Fibroblast of upper back skin (primary cell): ENCODE measurements at places on chromosomes 3 and 15.

- DNase-seq, result no peak
Observed at GRCh38 chr3:123583561-123583960, 1.3 kb downstream of the HACD2 start.

DNA sequence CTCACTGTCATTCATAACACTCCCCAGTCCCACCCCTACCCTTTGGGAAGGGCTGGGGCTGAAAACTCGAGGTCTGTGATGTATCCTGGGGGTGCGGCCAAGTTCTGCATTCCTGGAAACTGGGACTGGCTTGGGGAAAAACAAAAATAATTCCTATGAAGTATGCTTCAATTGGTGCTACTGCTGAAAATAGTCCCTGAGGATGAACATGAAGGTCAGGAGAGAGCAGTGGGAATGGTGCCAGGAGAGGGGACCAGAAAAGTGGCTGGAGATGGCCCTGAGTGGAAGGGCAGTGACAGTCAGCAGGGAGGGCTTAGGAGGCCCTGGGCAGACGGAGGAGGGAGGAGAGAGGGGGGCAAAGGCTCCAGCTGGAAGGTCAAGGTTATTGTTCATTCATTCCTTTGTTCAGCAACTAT is 4.8 kb upstream of the ISLR start:
- no peak for DNase-seq

DNA sequence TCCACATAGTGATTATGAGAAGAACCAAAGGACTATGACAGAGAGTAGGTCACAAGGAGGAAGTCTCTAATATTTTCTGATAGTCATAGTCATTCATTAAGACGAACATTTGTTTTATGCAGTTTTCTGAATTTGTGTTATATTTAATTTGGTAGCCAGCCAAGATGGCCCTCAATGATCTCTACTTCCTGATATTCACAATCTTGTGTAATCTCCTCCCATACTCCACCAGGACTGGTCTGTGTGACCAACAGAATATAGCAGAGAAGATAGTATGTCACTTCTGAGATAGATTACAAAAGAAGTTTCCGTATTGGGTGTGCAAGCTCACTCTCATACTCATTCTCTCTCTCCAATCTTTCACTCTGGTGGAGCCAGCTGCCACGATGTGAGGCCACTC is 30.8 kb downstream of the HLTF start:
- no peak for DNase-seq

DNA sequence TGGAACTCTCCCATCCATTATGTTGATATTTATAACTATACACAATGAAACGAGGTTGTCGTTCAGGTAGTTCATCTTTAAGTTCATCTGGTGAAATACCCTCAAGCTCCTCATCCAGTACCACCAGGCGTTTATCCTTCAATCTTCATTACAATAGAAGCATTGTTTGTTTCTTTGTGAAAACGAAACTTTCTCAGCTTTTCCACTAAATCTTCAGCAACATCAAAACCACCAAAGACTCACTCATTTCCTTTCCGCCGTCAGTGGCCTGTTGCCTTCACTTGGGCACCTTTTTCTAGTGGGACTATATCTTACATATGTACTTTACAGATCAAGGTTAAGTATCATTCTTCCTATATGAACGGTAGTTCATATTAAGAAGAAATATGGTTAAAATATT is 44.1 kb upstream of the TFG start:
- no peak for DNase-seq

GRCh38 chr3:72661115-72661457 is 187.2 kb downstream of the SHQ1 start:
- DNase-seq, result peak; percentile 71

GRCh38 chr3:112407888-112408702 is 75.1 kb downstream of the CD200 start:
- no peak for DNase-seq

DNA sequence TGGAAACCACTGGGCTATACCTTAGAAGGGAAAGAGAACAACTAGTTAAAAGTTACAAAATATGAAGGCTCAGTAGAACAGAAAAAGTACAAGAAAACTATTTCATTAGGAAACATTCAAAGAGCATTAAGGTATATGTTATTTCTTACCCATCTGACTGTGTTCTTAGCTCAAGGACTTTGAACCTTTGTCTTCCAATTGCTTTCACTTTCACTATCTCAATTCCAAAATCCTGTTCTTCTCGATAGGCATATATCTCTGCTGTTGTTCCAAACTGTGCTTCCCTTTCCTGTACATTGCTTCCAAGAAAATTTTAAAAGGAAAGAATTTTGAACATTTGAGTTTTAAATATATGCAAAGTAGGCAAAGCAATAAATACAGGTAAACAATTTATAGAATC is 6.9 kb downstream of the CRBN start:
- DNase-seq, result no peak

DNA sequence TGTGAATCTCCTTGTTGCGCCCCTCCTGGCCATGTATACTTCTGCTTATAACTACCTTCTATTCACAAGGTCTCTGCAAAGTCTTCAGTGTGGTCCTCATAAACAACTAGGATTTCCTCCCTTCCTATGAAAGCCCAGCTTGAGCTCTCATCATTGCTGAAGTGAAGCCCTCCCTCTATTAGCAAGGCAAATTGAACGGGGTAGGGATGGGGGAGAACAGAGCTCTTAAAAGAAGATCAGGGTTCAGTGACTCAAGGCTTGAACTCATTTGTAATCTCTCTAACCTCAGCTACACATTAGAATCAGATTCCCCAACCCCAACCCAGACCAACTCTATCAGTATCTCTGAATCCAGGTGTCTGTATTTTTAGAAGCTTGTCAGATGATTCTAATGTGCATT is 88.3 kb upstream of the ST8SIA2 start:
- no peak for DNase-seq

- DNase-seq, result no peak
Observed at GRCh38 chr3:128167973-128168674, 14.8 kb downstream of the EEFSEC start.

DNA sequence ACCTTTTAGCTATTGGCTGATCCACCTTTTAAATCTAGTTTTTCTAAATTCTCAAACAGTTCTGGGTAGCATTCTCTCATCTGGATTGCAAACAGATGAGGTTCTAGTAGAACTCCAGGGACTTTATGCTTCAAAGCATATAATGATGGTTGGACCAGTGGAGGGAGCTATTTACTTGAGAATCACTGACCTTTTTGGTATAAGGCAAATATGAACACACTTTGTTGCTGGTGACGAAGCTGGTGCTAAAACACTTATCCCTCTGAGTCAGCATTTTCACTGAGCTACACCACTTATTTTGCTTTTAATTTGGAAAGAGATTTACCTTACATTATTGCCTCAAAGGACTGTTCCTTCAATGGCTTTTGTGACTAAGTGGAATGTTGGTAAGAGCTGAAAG is 58.6 kb upstream of the SLITRK3 start:
- DNase-seq, result peak; percentile 33

DNA sequence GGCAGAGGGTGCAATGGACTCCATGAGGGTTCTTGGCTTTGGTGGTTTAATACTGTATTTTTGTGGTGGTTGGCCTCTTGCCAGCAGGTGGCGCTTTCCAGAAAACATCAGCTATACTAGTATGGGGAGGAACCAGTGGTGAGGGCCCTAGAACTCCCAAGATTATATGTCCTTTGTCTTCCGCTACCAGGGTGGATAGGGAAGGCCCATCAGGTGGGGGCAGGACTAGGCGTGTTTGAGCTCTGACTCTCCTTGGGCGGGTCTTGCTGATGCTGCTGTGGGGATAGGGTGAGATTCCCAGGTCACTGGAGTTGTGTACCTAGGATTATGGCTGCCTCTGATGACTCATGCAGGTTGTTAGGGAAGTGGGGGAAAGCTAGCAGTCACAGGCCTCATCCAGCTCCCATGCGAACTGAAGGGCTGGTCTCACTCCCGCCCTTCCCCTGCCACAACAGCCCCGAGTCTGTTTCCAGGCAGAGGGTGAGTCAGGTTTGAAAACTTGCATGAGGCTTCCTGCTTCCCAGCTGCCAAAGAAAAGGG is 357.7 kb downstream of the OTOL1 start:
- peak; percentile 78 for DNase-seq

DNA sequence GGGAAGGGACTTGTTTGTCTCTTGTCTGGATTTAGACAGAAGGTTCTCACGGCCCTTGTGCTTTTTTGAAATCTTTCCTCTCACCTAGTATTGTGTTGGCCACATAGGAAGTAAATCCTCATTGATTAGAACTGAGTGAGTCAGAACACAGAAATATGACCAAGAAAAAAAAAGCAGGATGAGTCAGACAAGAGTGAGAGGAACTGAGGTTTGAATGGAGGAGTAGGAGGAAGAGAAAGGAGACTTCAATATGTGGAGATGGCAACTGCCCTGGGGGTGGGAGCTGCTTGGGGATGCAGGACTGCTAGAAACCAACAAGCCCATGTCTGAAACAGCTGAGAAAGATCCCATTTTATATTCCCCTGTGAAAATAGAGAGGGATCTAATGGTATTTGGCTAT is 194.1 kb upstream of the ZBTB20 start:
- peak; percentile 80 for DNase-seq

- DNase-seq, result no peak
Observed at GRCh38 chr3:125191730-125192129, 20.8 kb downstream of the SLC12A8 start.

- DNase-seq, result peak; percentile 74
Observed at GRCh38 chr3:147410526-147411237, 1.5 kb downstream of the ZIC1 start.

DNA sequence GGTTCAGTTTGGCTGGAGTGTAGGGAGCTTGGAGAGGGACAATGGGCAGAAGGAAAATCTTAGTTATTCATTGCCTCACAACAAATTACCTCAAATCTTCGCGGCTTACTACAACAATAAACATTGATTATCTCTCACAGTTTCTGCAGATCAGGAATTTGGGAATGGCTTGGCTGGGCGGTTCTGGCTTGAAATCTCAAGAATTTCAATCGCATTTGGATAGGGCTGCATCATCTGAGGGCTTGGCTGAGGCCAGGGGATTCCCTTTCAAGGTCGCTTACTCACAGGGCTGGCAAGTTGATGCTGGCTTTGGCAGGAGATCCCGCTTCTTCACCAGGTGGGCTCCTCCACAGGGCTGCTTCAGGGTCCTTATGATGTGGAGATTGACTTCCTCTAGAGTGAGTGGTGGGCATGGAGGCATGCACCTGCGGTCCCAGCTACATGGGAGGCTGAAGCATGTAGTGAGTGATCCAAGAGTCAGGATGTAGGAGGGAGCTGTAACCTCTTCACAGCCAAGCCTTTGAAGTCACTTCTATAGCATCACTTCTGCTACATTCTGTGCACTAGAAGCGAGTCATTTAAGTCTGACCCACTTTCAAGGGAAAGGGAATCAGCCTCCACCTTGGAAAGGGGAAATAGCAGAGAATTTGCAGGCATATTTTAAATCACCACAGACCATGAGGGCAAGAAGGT is 63.1 kb downstream of the CDC25A start:
- DNase-seq, result peak; percentile 35

GRCh38 chr3:188819939-188820338 is 351.8 kb upstream of the TPRG1 start:
- peak; percentile 21 for DNase-seq

- no peak for DNase-seq
Observed at GRCh38 chr3:177057768-177058167, 139.5 kb downstream of the TBL1XR1 start.

- DNase-seq, result peak; percentile 96
Observed at GRCh38 chr3:124812291-124813265, 74.6 kb downstream of the ITGB5 start.

DNA sequence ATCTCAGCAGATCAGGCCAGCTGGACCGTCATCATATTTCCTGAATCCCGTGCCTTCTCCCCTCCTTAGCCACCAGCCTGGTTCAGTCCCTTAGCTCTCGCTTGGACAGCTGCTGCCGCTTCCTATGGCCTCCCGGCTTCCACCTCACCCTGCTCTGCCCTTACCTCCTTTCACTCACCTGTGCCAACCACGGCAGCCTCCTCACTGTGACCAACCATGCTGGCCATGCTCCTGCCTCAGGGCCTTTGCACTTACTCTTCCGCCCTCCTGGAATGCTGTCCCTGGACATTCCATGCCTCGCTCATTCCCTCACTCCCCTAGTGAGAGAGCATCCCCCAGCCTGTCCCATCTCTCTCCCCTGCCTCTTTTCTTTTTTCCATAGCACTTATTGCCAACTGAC is 19.2 kb downstream of the GRIP2 start:
- no peak for DNase-seq

GRCh38 chr3:4643904-4644547 is 150.9 kb downstream of the ITPR1 start:
- DNase-seq, result no peak

DNA sequence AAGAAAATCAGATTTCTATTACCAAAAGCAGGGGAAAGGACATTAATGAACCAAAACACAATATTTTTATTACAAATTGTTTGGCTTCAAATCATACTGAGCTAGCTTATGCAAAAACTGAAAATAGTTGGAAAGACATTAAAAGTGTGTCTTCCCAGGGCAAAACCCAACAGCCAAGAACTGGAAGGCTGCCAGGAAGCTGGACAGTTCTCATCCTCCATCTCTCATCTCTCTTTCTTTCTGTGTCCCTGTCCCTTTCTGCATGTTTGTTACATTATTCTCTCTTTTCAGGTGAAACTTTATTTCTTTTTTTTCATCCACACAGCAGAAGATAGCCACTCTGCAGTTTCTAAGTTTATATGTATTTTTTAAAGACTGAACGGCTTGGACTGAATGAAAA is 41.1 kb upstream of the SNTN start:
- peak; percentile 22 for DNase-seq
